ENCODE measurements at places on chromosomes 13 and 19.

DNA sequence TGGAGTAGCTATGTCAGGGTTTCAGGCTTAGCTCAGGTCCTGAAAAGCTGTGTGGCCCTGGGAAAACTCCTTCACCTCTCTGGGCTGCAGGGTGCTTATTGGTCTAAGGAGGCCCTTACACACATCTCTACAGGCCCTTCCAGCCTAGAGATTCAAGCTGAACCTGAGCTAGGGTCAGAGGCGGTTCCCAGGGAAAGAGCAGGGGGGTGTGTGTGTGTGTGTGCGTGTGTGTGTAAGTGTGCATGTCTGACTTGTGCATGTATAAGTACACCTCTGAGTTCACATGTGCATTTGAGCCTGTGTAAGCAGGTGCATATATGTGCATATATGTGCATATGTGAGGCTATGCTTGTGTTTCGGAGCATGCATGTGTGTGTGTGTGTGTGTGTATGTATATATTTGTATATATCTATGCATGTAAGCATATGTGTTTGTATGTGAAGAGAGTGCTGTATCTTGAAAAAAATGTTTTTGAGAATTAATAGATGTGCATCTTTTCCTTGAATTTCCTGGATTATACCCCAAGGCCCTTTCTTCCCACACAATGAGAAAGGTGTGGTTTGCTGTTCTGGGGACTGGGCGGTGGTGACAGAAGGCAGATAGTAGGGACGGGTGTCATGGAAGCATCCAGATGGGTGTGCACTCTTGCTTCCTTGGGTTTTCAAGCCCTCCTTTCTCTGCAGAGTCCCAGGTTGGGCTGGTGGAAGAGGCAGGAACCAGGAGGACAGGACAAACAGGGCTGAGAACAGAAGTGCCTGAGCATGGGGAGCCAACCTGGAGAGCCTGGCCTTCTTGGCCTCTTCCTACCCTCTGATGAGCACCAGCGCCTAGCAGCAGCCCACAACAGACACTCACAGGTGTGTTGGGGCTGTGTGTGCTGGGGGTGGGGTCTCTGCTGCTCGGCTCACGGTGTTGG is 150.3 kb upstream of the TSHZ3 start:
- no peak for DNase-seq

DNA sequence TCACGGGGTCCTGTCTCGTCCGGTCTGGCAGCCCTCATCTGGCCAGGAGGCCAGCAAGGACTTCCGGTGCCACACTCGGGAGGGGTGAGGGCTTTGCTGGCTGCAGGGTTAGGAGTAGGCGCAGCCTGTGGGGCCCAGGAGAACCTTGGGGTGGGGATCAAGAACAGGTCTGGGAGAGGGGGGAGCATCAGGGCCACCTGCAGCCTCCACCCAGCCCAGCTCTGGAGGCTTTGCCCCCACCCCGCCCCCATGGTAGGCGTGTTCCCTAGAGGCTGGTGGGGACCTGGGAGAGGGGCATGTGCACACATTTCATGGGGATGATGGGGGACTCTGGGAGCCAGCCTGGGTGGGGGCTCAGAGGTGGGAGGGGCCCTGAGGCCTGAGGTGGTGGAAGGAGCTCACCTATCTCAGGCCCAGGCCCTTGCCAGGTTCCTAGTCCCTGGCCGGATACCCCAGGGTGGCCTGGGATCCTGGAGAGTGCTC is 23.3 kb downstream of the WTIP start:
- DNase-seq, result no peak

DNA sequence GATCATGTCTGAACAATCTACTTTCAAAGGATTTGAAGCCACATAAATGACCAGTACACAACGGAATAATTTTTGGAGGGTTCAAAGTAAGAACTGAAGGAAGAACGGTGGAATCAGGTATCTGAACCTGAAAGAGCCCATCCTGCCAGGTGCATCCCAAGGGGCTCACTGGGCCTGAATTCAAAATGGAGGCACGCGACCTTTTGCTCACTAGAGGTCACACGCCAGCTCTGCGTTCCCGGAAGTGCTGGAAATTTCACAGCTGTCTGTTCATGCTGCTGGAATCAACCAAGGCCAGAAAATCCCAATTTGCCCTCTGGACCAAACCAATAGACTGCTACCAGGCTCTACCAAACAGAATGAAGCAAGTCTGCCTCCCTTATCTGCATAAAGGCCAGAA is 4.2 kb upstream of the RASA3 start:
- DNase-seq, result no peak

GRCh38 chr19:18870531-18871172 is 25.3 kb downstream of the CERS1 start:
- no peak for DNase-seq

DNA sequence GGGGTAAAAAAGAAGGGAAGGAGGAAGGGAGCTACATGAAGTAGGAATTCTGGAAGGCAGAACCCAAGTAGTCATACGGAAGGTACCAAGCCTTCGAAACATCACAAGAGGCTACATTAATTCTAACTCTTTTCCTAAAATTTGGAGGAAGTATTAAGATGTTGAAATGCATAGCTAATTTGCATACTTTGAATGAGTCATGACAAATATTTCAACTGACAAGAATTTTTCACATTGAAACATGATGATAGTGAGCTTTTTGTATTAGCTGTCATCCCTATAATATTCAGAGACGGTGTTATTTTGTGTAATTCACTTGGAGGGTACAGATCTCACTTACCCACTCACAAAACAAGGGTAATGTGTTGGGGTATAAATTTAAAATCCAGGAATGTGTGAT is 9.1 kb upstream of the ACOD1 start:
- no peak for DNase-seq

GRCh38 chr19:56900573-56901097 is 60.1 kb upstream of the PEG3 start:
- no peak for DNase-seq

DNA sequence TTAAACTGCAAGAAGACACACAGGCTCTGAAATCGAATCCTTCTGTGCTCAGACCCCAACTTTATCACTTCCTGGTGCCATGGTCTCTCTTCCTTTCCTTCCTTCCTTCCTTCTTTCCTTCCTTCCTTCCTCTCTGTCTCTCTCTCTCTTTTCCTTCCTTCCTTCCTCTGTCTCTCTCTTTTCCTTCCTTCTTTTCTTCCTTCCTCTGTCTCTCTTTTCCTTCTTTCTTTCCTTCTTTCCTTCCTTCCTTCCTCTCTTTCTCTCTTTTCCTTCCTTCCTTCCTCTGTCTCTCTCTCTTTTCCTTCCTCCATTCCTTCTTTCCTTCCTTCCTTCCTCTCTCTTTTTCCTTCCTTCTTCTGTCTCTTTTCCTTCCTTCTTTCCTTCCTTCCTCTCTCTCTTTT is 127.2 kb upstream of the CACNA1A start:
- no peak for DNase-seq

- no peak for DNase-seq
Observed at GRCh38 chr19:4662020-4662695, 8.0 kb downstream of the MYDGF start.

- no peak for DNase-seq
Observed at GRCh38 chr13:83883061-83883523, 818 bp upstream of the SLITRK1 start.

DNA sequence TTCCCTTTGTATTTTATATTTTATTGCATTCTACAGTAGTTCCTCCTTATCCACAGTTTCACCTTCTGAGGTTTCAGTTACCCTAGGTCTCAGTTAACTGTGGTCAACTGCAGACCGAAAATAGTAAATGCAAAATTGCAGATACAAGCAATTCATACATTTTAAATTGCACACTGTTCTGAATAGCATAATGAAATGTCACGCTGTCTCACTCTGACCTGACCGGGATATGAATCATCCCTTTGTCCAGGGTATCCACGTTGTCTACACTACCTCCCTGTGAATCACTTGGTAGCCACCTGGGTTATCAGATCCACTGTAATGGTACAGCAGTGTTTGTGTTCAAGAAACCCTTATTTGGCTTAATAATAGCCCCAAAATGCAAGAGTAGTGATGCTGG is 325.0 kb downstream of the DNAJC15 start:
- DNase-seq, result no peak

- no peak for DNase-seq
Observed at GRCh38 chr19:8044018-8044417, 8.5 kb upstream of the CCL25 start.

DNA sequence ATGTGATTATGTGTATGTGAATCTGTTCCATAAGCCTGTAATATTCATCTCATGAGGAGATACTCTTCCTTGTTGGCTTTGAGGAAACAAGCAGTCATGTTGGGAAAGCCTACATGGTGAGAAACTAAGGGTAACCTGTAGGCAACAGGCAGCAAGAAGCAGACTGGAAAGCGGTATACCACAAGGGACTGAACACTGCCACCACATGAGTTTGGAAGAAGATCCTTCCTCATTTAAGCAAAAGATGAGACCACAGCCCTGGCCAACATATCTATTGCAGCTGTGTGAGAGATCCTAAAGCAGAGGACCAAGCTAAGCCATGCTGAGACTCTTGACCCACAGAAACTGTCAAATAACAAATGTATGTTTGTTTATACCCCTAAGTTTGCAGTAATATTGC is 134.8 kb downstream of the B3GLCT start:
- DNase-seq, result no peak

DNA sequence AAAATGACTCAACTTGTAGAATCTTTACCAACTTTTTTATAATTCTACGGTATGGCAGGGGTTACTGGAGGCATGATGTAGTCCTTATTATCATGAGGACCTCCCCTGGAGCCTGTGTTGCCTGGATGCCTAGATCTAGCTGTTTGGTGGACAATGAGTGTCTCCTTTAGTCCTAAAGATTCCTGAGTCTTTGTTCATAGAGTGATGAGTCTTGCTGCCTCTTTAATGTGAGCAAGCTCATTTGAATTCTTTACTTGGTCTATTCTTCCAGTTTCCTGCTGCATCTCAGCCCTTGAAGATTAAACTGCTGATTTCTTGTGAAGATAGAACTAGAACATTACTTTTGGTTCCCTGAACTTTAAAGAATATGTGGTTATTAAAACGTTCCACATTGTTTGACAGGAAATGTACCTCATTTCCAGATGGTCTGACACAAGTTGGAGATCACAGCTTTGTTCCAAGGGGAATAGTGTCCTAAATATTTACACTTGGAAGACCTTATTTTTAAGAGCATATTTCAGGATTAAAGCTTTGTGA is 51.9 kb downstream of the SLAIN1 start:
- DNase-seq, result no peak

DNA sequence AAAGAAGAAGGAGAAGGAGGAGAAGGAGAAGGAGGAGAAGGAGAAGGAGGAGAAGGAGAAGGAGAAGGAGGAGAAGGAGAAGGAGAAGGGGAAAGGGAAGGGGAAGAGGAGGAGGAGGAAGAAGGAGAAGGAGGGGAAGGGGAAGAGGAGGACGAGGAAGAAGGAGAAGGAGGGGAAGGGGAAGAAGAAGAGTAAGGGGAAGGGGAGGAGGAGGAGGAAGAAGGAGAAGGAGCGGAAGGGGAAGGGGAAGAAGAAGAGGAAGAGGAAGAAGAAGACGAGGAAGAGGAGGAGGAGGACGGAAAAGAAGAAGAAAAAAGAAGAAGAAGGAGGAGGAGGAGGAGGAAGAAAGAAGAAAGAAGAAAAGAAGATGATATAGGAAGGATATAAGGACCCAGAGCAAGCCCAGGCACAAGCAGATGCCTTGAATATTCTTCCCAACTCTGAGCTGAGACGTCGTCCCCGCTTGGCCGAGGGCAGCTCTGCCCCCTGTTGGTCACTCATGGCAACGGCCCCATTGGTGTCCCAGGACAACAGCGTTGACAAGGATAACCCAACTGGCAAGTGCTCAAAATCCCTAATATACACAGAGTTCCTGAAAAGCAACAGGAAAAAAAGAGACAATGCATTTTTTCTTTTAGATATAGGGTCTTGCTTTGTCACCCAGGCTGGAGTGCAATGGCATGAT is 30.6 kb upstream of the IGSF23 start:
- no peak for DNase-seq

DNA sequence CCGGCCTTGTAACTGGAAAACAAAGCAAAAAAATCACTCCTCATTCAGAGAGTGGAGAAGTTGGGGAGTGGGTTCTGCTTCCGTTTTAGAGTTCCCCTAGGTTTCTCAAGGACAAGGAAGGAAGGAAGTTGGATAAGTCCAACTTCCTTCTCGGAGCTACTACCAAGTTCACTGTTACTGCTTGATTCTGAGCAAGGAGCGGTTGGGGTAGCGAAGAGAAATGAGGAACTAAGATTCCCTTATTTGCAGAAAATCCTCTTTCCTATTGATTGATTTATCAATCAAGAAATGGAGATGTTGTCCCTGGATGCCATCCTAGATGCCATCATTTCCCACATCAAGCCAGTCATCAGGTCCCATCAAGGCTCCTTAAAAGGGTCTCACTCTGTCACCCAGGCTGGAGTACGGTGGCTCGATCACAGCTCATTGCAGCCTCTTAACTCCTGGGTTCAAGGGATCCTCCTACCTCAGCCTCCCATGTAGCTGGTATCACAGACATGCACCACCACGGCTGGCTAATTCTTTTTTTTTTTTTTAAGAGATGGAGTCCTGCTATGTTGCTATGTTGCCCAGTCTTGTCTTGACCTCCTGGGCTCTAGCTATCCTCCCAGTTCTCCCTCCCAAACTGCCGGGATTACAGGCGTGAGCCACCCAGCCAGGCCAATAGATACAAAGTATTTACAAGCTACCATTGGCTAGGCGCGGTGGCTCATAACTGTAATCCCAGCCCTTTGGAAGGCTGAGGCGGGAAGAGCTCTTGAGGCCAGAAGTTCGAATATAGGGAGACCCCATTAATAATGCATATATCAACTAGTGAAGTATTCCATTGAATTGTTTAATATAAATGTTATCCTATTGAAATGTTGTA is 809 bp upstream of the B9D2 start:
- no peak for DNase-seq

GRCh38 chr13:28055357-28055756 is 45.0 kb downstream of the FLT3 start:
- DNase-seq, result no peak

DNA sequence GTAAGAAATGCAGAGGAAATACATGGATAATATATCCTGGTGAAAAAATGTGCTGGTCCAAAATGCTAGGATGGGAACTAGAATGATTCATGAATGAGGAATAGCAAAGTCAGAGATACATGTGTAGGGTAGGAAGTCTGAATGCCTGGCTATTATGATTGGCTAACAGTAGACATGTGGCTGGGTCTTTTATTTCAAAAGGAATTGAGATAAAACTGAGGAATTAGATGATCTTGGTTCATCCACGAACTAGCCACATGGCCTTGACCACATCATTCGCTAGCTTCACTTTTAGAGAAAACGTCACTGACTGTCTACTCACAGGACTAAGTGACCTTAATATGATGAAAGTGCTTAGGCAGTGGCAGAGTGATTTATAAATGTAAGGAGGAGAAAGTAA is 103.1 kb downstream of the TRPC4 start:
- DNase-seq, result no peak

DNA sequence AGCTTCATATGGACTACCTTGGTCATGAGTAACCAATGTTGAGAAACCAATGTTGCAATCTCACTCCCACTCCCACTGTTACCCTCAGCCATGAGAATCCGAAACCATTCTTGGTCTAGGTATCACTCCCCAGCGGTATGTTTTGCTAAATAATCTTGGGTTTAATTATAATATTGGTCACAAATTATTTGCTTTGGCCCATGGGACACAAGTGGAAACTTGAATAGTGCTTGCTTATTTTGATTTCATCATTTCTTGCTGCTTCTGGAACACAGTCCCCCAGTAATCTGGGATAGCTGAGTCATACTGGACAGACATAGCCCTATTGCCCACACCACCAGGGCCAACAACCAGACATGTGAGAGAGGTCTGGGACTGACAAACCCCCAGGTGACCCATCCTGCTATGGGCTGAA is 171.6 kb upstream of the IPO5 start:
- DNase-seq, result no peak
